HCT116 (cell line): ENCODE measurements at places on chromosomes 2 and 18.

GRCh38 chr2:10864861-10865636, 46.7 kb upstream of the KCNF1 start:
- no peak for DNase-seq

DNA sequence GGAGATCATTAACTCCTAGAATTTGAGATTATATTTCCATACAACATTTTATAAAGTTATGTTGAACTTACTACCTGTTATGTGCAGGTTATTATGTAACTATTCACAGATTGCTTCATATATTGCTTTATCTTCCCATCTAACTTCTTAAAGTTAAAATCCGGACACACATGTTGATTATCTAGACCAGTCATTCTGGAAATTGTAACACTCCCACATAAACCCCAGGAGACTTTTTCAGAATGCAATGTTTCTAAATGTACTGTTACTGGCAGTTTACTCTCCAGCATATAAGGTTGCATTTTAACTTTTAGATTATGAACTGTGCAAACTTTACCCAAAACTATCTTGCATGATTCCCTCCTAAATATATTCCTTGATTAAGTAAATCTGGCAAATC, 70.5 kb upstream of the FAM117B start:
- DNase-seq: no peak

DNA sequence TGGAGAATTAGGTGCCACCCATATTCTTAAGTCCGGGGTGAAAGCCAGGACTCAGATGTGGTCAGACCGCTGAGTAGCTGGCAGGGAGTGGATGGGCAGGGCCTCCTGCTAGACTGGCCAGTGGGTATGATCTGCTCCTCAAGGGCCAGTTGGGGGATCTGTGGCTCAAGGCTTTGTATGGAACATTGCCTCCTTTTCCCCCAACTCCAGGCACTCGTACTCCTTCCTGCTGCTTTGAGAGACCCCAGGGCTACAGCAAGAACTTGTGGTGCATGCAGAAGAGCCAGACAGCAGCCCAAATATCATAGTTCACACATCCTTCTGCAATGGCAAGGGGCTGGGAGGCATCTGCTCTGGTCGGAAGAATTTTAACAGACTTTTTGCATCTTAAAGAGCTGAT, 61.7 kb downstream of the PDCL3 start:
- DNase-seq: no peak

GRCh38 chr2:57181315-57182038, 865.1 kb upstream of the VRK2 start:
- DNase-seq: no peak

- DNase-seq: no peak
These were observed 261.6 kb downstream of the ZNF516 start for GRCh38 chr18:76233406-76233805.

DNA sequence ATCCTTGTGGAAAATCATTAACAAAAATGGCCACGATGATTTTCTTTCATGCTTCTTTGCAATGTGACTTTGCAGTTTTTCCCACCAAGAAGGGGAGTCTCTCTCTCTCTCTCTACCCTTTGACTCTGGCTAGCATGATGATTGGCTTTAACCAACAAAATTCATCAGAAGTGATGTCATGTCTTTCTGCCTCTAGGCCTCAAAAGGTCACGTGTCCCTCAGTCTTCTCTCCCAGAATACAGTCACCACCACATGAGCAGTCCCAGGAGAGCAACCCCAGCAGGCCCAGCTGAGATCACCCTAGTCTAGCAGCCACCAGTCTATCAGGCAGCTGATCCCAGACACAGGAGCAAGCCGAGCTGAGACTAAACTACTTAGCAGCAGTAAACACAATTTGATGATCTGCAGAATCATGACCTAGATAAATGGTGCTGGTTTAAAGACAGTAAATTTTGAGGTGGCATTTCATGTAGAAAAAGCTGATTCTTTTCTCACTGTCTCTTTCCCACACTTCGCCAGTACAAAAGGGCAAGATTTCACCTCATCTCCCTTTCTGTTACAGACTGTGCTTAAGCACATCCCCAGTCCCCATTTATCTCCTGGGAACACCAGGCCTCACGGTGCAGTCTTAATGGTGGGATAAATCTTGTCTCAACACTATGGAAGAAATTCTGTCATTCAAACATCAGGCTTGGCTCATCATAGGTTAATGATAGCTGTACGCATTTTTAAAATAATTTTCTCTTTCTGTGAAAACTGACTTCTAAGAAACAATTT, 132.7 kb downstream of the SCG2 start:
- DNase-seq: no peak

DNA sequence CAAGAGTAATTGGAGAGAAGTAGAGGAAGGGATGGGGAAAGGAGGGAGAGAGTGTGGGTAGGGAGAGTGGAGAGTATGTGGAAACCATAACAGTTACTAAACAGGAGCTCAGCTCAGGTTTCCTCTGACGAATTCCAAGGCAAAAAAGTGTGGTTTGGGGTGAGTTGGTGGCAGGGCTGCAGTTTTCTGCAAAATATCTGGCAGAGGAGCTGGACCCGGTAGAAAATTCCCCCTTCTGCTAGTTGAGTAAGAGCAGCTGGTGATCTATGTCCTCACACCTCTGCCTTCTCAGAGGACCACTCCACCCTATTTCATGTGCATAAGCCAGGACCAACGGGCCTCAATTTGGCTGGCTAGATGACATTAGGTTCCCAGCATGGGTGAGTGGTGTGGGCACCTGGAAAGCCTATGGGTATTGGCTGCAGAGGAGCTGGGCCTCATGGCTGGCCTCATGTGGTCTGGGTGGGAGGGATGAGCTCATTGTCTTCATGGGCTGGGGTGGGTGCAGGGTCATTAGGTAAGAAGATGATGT, 13.2 kb downstream of the NRP2 start:
- no peak for DNase-seq

DNA sequence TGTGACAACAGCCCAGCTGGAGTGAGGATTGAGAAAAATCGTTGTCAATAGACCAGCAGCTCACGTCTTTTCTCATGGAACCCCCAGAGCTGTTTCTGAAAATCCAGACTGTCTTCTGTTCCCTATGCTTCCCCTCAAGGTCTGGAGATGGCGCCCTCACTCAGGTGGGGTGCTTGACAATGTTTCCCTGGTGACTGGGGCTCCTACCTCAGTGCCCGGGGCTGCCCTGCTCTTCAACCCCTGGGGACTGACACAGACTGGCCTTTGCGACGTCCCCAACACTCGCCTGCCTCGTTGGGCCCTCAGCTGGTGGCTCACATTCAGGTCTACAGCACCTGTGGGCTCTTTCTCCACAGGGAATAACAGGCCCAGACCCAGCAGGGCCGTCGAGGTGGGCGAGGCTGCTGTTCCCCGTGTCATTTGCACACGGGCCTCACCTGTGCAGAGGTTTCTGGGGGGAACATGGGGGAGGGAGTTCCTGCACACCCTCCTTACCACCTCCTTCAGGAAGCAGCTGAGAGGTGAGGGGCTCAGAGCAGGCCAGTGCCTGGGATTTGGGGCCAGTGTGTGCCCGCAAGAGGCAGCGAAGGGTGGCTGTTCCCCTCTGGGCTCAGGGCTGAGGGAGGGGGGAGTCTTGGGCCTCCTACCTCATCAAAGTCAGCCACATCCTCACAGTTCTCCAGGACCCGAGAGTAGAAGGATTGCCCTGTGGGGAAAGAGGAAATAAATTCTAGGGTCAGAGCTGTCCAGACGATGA, 59.3 kb upstream of the OTOF start:
- no peak for DNase-seq

DNA sequence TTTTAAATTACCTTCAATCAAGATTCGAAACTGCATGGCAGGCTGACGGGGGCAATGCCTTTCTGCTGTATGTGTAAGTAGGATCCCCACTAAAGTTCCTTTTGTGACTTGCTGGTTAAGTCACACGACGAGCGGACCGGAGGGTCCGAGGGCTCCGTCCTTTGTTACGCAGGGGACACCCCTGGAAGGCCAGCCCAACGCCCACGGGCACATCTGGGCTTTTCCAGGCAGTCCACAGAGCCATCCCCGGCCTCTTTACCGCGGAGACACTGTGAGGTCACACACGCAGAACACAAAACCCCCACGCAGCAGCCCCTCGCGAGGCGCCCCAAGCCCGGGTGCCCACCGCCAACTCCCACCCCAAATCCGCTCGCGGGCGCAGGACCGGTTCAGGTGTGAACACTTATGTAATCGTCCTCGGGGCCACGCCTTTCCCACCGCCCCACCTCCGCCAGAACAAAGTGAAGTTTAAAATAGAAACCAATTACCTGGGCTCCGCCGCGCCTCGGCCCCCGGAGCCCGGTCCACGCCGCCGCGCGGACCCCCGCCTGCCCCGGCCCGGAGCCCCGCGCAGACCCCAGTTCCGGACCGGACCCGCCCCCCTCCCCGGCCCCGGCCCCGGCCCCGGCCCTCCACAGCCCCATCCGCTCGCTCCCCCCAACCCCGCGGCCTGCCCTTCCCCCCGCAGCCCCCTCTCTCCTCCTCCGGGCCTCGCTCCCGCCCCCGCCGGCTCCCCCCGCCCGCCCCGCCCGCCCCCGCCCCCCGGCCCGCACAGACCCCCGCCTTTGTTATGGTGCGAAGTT, 4.2 kb downstream of the ZNF516 start:
- no peak for DNase-seq
